Stimulated activated CD4-positive, alpha-beta T cell treated with anti-CD3 and anti-CD28 coated beads, Interleukin-12 subunit alpha, Interleukin-12 subunit beta, amount 100 ng/mL, for 24 hours (primary cell): ENCODE measurements at places on chromosomes 6 and 20.

DNA sequence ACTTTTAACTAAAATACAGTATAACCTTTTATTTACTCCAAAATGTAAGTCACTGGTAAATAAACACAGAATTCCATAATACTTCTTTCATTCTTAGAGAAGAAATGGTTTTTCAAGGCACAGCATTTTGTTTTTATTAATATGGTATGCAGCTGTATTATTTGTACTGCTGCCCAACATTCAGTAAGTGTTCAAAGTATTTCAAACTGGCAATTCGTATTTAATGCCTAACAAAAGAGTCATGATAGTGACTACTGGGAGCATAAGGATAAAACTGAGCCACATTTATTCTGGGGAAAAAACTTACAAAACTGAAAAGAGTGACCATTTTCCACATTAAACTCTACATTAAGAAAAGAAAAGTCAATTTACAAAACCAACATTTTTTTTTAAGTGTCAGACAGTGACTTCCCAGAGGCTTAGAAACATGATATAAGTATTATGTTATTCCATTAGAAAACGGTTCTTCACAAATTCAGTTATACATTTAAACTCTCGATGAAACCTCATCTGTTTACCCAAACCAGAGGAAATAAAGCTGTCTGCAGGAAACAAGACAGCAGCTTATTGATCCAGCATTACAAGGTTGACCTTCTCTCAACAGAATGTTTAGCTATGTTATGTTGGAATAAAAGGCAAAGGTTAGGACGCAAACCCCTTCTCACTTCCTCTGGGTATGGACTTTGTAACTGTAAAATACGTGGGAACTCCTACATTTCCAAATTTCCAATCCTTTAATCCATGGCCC is 24.3 kb downstream of the EPB41L2 start:
- no peak for DNase-seq

GRCh38 chr20:17741220-17741619 is 41.5 kb downstream of the BANF2 start:
- no peak for DNase-seq

GRCh38 chr20:51641866-51642265 is 99.3 kb upstream of the NFATC2 start:
- no peak for DNase-seq

- no peak for DNase-seq
Observed at GRCh38 chr6:31214516-31214915, 44.0 kb upstream of the POU5F1 start.

DNA sequence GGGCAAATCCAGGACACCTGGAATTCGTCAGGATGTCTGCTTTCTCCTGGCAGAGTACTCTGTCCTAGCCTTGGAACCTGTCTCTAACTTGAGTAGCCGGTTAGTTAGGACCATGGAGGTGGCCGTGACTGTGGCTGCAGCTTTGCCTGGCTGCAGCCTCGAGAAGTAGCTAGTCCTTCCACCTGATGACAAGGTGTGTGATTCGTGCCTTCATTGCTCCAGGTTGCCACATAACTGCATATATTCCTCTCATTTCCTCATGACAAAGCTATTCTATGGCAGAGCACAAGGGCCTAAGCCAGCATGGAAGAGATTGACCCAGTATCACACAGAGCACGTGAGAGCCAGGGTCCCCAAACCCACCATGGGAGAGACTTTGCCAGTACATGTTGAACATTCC is 39.8 kb upstream of the KIF25 start:
- no peak for DNase-seq

DNA sequence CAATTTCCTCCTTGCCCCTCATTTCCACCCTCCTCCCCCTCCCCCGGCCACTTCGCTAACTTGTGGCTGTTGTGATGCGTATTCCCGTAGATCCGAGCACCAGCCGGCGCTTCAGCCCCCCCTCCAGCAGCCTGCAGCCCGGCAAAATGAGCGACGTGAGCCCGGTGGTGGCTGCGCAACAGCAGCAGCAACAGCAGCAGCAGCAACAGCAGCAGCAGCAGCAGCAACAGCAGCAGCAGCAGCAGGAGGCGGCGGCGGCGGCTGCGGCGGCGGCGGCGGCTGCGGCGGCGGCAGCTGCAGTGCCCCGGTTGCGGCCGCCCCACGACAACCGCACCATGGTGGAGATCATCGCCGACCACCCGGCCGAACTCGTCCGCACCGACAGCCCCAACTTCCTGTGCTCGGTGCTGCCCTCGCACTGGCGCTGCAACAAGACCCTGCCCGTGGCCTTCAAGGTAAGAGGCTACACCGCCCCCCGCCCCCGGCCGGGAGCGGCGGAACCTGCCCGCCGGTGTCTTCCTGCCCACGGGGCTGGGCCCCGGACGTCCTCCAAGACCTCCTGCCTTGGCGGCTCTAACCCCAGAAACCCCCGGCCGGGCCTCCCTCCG is 44.9 kb upstream of the SUPT3H start:
- peak; percentile 36 for DNase-seq

DNA sequence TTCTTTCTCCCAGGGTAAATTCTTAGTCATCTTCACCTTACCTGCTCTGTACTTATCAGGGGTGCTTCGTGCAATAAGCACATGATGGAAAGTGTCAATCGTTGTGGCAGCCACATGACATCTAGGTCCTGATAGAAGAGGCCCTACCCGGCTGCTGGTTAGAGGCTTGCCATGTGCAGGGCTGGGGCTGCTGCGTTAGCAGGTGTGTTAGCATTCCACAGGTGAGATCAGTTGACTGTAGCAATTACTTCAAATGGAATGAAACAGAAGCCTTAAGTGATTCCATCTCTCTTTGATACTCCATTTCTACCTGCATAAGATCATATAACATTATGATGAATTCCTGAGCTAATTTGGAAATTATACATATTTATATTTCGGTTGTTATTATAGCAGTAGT is 127.0 kb downstream of the UST start:
- no peak for DNase-seq

DNA sequence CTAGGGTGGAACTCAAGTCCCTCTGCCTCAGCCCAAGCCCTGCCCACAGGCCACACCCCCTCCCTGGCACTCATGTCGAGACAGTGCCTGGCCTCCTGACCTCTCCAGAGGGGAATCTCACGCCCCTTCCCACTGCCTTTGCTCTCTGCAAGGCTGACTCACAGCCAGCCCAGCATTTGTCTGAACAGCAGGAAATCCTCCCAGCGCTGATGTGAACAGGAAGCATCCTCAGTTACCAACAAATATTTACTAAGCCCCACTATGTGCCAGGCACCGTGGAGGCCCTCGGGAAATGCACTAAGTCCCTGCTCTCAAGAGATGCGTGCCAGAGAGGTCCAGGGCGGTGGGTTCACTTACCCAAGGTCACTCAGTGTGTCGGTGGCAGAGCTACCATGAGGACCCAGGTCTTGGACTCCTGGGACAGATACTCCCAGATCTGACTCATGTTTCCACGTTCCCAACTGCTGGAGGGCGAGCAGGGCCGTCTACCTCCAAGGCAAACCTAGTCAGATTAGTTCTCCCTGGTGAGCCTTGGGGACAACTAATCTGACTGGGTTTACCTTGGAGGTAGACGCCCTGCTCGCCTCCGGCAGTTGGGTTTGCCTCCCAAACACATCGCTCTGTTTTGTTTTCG is 7.8 kb downstream of the ADA start:
- DNase-seq: no peak

- no peak for DNase-seq
Observed at GRCh38 chr6:66396549-66396948, 689.5 kb upstream of the EYS start.
